ENCODE measurements at places on chromosomes 12 and 14. TPM values are rescaled to one million over a fixed set of nuclear protein-coding genes. Genes with fewer than 3 reads are reported as not detected.

- no peak for DNase-seq
Measured at GRCh38 chr14:103427485-103428443, 42.5 kb downstream of the MARK3 start.

DNA sequence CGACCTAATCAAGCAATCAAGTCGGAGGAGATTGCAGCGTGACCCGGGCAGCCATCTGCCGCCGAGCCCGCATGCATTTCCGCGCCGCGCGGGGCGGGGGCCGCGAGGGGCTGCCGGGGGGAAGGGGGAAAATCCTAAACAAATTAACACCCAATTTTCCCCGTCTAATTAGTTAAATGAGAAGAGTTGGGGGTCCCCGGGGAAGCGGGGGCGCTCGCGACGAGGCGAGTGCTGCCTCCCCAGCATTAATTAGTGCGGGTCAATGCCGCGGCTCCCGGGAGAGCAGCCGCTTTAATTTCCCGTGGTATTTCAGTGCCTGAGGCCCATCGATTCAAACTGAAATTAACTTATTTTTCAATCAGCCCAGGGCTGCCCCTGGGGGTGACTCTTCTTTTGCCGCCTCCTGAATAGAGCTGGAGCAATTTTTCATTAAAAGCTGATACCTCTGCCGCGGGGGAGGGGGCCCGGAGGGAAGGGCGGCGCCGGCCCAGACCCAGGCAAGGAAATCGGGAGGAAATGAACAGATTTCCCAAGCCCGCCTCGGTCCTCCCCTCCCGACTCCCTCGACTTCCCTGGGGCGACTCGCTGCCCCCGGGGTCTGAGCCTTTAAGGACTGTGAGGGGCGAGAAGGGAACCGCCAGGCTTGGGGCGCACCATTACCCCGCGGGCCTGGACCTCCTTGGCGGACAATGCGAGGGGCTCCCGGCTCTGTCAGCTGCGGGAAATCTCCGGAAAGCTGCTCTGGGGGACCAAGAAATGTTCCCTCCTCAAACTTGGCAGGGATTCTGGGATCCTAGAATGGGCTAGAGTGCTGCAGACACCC lies 18.9 kb downstream of the VSX2 start:
- no peak for DNase-seq

The FGF23 gene
- not detected for total RNA-seq

The MANSC4 gene
- not detected for total RNA-seq

All from ureter (tissue), 1 donor.